CD4-positive, alpha-beta T cell treated with Interleukin-17A for 4 hours (primary cell): ENCODE measurements at places on chromosomes 16 and 17.

- DNase-seq: no peak
Observed at GRCh38 chr16:53678756-53679343, 24.8 kb downstream of the RPGRIP1L start.

- DNase-seq: no peak
Observed at GRCh38 chr17:57997085-57997809, 9.2 kb upstream of the VEZF1 start.

DNA sequence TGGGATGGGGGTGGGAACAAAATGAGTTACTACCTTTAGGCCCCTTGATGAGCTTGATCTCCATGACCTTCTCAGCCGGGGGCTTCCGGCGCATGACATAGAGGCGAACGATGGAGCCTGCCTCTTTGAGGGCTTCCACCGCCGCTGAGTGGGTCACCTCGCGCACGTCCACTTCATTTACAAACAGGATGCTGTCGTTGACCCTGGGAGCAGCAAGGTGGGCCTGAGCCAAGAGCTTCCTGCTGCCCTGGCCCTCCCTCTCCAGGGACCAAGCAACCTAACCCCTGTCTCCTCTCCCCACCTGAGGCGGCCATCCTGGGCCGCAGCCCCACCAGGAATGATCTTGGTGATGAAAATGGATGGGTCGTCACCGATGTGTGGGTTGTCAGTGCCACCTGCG lies 16.2 kb downstream of the DLG4 start:
- DNase-seq: no peak

DNA sequence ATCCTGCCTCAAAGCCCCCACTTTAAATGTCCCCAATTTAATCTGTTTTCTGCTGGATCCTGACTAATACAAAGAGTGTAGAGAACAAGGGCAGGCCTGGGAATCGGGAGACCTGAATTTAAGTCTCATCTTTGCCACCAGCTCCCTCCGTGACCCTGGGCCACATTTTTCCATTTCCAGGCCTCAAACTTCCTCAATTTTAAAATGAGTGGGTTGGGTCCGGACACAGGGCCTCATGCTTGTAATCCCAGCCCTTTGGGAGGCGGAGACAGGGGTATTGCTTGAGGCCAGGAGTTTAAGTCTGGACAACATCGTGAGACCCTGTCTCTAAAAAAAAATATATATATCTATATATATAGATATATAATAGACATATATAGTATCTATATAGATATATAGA lies 61.4 kb downstream of the SRL start:
- DNase-seq: no peak

DNA sequence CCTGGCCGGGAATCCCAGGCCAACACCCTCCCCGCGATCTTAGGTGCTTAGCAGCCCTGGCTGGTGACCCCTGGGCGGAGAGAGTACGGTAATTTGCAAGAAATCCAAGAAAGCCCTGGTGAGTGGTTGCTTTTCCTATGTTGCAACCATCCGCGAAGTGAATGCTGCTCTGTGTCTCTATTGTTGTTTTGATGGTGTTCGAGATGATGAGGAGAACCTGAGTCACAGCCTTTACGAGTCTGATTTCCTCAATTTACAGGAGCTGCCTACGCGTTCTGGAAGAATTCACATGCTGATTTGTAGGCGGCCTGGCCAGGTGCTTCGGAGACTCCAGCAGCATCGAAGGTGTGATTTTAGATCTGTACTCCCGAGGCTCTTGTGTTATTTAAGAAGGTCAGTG lies 63.3 kb downstream of the TMEM235 start:
- no peak for DNase-seq
